ENCODE measurements at places on chromosomes 16 and 17.

DNA sequence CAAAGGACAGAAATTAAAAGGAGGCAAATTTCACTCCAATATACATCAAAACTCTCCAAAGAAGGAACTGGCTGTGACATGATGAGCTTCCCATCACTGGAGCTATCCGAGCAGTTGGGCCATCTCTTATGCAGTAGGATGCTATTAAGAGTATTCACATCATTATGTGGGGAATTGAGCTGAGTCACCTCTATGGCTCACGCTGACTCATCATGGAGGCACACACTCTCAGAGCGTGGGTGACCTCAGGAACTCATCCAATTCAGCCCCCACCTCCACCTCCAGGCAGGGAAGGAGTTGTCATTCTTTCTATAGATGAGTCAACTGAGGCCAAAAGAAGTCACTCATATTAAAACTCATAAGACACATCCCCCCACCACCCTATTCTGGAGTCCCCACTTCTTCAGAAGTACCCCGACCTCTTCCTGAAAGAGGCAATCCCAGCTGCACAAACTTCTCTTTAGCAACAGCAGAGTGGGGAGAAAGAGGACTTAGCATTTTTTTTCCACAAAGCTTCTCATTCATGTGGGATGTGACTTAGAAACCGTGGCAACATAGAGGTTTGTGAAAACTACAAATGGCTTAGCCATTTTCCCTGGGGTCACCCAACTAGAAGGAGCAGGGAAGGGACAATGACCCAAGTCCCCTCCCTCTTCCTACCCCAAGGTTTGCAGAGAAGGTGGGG, 32.5 kb downstream of the ABCC12 start:
- DNase-seq, result no peak

DNA sequence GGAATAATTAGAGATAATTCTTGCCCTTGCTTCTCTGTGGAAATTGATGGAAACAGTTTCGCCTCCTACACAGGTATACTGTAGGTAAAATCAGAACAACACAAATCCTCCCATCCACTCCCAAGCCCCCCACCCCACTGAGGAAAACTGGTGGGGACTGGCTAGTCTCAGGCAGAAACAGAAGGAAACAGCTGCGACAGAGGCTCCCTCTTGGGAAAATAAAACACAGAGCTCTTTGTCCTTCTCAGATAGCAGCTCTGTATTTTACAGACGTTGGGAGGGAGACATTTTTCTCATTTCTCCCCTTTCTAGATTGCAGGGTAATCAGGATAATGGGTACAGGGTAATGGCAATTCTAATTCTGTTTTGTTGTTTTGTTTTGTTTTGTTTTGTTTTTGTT, 1.1 kb downstream of the SLFN13 start:
- DNase-seq, result no peak

DNA sequence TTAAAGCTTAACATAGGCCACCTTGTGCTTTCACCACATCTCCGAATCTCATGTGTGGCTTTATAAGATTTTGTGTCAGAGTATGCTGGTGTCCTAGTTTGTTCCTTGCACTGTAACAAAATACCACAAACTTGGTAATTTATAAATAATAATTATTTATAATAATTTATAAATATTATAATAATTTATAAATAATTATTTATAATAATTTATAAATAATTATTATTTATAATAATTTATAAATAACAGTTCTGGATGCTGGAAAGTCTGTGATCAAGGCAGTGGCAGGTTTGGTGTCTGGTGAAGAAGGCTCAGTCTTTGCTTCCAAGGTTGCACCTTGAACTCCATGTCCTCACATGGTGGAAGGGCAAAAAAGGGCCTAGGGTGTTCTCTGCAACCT, 147.7 kb downstream of the BCAS3 start:
- no peak for DNase-seq

- no peak for DNase-seq
Measured at GRCh38 chr16:50259334-50260205, 6.8 kb upstream of the ADCY7 start.

DNA sequence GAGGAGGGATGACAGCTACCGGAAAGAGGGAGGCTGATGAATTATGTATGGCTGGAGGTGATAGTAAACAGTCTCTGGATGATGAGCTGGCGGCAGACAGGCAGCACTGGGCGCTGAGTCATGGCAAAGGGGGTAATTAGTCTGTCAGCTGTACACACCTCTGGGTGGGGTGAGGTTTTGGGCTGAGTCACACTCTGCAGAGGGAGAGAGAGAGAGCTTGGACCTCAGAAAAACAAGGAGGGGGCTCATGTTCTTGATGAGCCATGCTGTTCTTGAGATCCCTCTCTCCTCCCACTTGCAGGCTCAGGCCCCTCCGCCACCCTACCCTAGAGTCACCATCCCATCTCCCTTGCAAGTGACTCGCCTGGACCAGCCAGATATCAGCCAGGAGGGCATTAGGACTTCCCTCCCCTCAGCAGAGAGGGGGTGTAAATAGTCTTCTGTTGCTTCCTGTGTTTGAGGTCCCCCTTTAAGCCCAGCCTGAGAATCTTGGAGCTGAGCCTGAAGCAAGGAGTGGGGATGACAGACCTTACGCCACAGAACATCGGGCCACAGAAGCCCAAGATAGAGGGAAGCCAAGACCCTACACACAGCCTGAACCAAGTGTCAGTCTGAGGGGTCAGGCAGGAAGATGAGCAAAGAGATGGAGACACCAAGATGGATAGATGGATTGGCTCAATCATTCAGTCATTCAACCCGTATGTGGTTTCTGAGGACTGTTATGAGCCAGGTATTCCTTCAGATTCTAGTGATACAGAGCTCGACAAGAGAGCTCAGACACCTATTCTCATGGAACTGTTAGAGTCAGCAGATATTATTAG, 383.2 kb upstream of the CCL2 start:
- DNase-seq, result no peak

GRCh38 chr17:58224315-58224714, 5.3 kb upstream of the MKS1 start:
- no peak for DNase-seq

GRCh38 chr17:74981318-74981978, 6.0 kb upstream of the CDR2L start:
- no peak for DNase-seq

DNA sequence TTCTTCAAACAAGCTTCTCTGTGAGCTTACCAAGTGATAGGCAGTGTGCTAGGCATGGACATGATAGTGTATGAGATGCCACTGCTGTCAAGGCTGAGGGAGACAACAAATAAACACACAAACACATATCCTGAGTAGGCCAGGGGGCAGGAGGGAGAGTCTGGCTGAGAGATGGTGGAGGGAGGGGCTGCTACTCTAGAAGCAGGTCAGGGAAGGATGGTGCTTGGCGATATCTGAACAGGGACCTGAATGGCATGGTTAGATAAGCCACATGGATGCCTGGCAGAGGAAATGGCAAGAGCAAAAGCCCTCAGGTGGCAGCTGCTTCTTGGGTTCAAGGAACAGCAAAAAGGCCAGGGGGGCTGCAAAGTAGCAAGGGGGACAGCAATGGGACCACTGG, 8.6 kb upstream of the CHST6 start:
- DNase-seq, result no peak

GRCh38 chr17:69907132-69907847, 167.7 kb upstream of the KCNJ16 start:
- DNase-seq, result no peak

GRCh38 chr17:48587276-48588073, 2.6 kb downstream of the HOXB3 start:
- peak; percentile 76 for DNase-seq

DNA sequence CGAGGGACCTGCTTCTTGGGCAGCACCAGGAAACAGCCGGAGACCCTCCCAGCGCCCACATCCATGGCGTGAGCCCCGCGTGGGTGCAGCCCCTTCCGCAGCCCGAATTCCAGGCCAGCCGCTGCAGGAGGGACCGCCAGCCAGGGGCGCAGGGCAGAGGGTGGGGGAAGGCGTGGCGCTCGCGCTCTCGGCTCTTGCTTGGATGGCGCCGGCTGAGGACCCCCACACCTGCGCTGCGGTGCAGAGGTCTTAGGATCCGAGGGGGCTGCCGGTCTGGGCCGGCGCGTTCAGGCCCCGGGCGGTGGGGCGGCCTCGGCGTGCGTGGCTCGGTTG, 28.8 kb downstream of the ACTG1 start:
- DNase-seq, result no peak

DNA sequence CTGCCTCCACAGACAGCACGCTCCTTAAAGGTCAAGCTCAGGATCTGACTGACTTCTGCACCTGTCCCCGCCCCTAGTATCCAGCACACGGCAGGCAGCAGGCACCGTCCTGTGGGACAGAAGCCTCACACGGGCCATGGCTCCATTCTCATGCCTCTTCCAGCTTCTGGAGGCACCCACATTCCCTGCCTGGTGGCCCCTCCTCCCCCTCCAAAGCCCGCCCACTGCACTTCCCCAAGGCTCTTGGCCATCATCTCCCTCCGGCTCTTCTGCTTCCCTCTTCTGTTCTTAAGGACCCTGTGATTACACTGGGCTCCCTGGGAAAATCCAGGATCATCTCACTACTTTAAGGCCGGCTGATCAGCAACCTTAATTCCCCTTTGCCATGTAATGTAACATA, 3.5 kb downstream of the CANT1 start:
- no peak for DNase-seq

- DNase-seq, result no peak
Measured at GRCh38 chr17:66413559-66414520, 111.4 kb downstream of the PRKCA start.

DNA sequence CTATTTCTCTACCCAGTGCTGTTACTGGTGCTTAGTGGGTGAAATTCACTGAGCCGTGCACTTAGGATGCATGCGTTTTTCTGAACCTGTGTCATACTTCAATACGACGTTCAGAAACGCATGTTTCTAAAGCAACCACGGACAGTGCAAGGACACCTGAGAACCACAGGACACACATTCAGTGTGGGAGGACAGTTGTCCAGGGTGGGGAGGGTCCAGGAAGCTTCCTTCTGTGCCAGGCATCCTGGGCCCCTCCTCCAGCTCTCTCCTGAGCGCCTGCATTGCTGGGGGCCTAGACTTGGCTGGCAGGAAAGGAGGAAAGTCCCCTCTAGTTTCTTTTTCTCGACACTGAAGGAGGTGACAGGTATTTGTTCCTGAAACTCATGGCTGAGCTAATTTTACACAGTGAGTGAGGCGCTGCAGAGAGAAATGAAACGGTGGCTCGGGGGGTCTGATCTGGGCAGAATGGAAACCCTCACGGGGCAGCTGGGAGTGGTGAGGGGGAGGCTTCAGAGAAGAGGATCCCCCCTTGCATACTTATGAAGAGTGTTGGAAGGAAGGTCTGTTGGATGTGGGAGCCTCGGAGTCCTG, 89.9 kb downstream of the IRF8 start:
- DNase-seq, result no peak

DNA sequence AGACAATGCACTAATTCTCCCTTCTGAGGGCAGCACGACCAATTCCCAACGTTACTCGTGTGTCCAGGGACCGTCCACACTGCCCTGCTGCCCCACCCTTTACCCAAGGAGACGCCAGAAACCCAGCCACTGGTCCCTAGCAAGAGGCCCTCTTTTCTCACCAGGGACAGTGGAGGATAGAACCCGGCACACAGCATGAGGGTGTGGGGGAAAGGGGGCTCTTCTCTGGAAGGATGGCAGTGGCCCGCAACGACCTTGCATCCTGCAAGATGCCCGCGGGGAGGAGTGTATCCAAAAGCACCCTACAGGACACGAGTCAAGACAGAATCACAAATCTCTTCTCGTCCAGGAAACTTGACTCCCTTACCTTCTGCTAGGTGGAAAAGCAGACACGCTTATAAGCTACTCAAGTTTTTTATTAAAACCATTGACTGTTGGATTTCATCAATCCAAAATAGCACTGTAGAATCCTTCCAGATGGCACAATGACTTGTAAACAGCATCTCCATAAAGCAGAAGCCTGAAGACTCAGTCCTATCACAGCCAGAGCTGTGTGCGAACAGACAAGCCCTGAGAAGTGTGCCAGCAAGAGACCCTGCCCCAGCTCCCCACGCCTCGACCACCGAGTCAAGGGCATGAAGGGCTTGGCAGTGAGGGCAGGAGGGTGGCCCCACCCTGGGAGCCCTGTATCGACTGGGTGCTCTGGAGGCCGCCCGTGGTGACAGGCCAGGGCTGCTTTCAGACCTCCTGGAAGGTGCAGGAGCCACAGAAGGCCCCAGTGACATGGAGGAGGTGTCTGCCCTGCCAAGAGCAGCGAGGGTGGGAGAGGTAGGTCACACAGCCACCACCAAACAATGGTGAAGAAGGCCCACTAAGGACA, 103.8 kb downstream of the ANKRD11 start:
- DNase-seq, result no peak

DNA sequence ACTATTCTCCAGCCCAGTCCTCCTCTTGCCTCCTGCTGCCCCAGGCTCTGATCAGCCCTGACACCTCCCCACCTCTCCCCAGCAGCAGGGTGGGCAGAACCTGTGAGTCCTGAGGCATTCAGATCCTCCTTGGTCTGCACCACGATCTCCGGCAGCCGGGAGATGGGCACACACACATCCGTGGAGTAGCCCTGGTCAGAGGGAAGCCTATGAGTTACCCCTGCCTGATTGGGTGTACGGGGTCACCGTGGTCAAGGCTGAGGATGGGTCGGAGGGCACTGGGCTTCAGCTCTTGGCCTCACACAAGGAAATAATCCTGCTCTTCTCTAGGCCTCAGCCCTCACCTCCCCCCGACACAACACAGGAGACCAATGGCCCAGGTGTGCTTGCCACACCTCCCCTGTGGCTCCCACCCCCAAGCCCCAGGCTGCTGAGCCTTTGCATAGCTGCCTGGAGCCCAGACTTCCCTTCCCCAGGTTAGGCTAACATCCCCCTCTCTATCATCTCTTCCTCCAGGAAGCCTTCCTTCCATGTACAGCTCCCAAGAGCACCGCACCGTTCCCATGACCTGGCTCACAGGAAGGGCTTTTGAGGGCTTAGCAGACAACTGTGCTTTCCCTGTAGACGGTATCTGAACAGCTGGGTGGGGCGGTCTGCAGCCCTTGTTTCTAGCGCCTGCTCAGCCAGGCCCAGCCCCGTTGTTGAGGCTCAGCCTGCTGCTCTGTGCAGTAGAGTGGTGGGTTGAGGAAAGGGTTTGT, 3.7 kb downstream of the LDHD start:
- no peak for DNase-seq

- no peak for DNase-seq
Measured at GRCh38 chr17:74814453-74814852, 38.3 kb upstream of the NAT9 start.

GRCh38 chr17:4934173-4934979, 2.3 kb downstream of the GP1BA start:
- DNase-seq, result no peak

- no peak for DNase-seq
Measured at GRCh38 chr16:48492133-48492532, 106.9 kb upstream of the SIAH1 start.

GRCh38 chr17:29796652-29797051, 133.4 kb downstream of the SSH2 start:
- DNase-seq, result no peak

GRCh38 chr17:51946311-51946710, 212.2 kb downstream of the CA10 start:
- no peak for DNase-seq

GRCh38 chr16:56689171-56689570, 6.9 kb downstream of the MT1X start:
- DNase-seq, result no peak

- DNase-seq, result no peak
Measured at GRCh38 chr16:89525146-89525913, 17.1 kb downstream of the SPG7 start.

All from NCI-H2081 (cell line).